ENCODE measurements at places on chromosomes 6 and 20.

DNA sequence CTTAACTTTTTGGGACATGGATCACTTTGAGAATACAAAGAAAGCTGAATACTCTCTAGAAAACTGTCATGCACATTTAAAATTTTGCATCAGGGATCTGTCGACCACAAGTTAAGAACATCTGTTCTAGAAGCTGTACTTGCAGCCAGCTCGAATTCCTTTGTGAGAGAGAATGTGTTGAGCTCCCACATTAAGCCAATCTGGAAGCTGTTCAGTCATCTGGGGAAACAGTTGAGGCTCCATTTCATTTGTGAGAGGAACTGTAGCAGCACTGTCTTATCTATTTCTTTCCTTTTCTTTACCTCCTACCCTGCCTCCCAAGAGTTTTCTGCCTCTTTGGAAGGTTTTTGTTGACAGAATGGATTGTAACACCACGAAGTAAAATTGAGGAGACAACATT, 50.8 kb downstream of the KAT14 start:
- DNase-seq, result no peak

DNA sequence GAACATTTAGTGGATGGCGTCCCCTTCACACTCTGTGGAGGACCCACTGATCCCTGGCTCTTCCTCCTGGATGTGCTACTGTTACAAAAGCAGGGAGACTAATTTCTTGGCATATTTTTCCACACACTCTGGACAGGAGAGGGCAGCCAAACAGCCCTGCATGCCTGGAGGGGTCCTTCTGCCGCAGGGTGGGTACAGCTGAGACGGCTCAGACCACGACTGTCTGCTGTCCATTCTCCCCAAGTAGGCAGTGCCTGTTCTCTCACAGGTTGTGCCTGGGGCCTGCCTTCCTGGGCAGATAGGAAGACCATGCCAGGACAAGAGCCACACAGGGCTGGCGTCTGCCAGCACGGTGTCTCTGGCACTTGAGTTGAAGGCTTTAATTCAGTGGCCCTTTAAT, 260.1 kb downstream of the FOXC1 start:
- no peak for DNase-seq

GRCh38 chr20:62805155-62805710, 598 bp downstream of the OGFR start:
- DNase-seq, result peak; percentile 52

- DNase-seq, result no peak
Measured at GRCh38 chr20:19998990-19999705, 18.0 kb upstream of the NAA20 start.

GRCh38 chr20:3908667-3909066, 19.5 kb downstream of the PANK2 start:
- no peak for DNase-seq

- DNase-seq, result no peak
Measured at GRCh38 chr6:127457456-127458064, 1.6 kb downstream of the KIAA0408 start.

DNA sequence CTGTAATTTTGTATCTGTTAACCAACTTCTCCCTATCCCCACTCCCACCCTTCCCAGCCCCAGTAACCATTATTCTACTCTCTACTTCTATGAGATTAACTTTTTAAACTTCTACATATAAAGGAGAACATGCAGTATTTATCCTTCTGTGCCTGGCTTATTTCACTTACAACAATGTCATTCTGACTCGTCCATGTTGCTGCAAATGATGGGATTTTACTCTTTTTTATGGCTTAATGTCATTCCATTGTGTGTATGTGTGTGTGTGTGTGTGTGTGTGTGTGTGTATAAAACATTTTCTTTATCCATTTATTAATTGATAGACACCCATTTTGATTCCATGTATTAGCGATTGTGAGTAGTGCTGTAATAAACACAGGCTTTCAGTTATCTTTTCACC, 76.1 kb downstream of the COL19A1 start:
- no peak for DNase-seq

- DNase-seq, result peak; percentile 23
Measured at GRCh38 chr6:160534050-160534696, 129.9 kb downstream of the LPA start.

DNA sequence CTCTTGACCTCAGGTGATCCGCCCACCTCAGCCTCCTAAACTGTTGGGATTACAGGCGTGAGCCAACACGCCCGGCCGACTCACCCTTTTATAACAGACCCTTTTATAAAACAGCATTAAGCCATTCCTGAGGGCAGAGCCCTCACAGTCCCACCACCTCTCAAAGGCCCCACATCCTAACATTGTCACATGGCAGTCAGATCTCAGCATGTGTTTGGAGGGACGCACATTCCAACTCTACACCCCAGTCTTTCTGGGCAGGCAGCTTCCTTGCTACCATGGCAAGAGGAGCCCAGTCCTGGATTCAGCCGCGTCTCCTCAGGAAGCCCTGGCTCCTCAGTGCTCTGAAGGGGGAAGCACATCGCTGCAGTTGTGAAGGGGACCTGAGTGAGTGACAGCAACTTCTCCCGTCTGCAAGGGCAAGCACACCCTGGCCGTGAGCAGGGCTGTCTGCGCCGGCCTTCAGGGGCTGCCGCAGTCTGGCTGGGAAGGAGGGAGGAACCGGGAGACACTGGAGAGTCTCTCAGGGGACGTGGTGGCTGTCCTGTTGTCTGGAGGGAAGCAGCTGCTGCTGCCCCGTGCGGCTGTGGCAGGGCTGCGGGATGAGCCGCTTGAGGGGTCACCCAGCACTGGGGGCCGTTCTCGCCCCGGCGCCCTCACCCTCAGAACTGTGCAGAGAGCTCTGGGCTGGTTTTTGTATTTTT, 15.9 kb downstream of the OSBPL2 start:
- no peak for DNase-seq

DNA sequence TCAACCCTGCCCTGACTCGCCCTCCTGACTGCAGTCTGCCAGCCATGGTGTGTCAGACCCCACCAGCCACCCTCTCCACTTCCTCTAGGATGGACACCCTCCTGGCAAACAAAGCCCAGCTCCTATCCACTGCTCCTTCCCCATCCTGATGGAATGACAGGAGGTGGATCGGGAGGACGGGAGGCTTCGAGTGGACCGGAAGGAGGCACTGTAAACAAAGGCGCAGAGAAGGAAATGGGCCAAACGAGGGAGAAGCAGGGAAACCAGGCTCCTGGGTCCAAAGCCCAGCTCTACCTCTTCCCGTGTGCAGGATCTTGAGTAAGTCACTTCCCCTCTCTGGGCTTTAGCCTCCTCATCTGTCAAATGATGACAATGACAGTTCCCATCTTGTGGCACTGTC, 40.2 kb downstream of the BPIFB1 start:
- DNase-seq, result no peak

DNA sequence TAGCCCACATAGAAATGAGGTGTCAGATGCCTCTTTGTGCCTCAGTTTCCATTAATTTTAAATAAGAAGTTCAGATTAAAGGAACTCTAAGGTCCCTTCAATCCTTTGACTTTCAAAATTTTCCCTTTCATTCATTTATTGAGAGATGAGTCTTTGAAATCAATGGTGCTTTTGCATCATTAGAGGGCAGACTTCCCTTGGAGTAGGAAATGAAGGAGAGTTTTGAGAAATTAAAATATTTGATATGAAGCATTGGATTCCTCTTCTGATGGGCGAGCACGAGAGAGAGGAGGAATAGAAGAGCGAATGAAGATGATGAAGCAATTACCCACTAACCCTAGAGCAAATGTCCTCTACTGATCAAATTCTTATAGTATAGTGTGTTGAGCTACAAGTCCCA, 105.7 kb downstream of the EDN1 start:
- DNase-seq, result no peak

DNA sequence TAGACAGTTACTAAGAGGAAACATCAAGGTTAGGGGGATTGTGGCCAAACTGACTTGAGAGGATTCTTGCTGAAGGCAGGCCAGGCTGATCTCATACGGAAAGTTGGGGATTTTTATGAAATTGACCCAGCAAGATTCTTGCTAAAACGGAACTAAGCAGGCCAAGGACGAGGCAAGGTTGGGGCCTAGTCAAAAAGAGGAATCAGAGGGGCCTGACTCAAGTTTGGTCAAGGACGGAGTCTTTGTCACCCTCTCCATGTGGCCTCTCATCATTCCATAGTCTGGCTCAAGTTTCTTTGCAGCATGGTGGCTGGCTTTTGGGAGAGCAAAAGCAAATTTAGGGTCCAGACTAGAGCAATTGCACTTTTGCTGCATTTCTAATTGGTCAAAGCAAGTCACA, 7.9 kb upstream of the HECA start:
- no peak for DNase-seq

- DNase-seq, result no peak
Measured at GRCh38 chr20:9867196-9867980, 28.5 kb upstream of the PAK5 start.

DNA sequence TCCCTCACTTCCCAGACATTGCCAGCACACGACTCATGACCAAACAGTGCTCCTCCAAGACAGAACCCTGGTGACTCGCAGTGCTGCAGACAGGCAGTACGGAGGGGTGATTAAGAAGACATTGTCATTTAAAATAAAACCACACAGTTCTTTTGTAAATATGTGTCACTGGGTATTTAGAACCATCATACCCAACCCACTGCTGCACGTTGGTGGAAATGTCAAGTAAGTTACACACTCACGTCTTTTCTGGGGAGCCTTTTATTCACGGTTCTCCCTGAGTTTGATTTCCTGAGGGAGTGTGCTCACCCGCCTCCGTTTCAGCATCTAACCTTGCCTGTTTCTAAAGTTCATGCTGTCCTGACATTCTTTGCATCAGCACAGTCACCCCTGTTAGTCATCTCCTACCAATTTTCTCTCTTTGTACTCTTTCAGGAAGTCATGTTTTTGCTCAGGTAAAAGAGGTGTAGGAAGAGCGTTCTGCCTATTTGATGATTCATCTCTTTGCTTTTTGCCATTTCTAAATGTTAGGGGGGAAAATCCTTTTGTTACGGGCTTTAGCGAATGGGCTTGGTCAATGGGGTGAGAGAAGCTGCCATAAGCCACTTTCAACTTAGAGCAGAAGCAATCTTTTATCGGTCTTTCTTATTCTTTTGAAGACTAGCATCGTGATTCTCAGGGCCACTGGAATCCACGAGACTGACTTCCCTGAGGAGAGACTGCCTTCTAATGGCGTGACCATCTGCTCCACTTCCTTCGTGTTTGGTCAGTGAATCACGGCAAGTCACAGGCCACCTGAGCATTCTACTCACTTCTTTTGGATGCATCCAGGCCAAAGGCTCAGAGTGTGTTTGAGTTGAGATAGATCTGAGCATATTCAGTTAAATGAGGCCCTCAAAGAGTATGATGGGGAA, 512.8 kb upstream of the JARID2 start:
- peak; percentile 39 for DNase-seq

DNA sequence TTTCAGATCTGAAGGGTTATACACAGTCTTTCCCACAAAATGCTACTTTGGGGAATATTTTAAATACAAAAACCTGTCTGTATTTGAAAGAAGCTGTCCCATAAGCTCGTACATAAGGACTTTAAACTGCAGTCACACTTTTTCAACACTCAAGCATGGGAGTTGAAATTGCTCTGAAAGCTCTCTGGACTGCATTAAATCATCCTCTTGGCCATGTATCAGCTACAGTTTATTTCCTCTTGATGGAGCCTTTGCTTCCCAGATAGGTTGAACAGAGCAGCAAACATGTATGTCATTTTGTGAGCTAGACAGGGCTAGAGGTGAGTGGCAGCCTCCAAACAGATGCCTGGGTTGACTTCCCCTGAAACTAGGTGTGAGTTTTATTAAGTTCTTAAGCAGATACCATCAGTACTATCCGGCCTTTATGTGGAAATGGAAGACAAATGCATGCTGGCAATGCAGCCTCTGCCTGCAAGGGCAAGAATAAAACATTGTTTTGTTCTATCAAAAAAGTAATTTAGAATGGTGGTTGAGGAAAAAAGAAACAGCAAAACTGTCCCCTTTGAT, 105.9 kb upstream of the ENPP5 start:
- DNase-seq, result no peak

DNA sequence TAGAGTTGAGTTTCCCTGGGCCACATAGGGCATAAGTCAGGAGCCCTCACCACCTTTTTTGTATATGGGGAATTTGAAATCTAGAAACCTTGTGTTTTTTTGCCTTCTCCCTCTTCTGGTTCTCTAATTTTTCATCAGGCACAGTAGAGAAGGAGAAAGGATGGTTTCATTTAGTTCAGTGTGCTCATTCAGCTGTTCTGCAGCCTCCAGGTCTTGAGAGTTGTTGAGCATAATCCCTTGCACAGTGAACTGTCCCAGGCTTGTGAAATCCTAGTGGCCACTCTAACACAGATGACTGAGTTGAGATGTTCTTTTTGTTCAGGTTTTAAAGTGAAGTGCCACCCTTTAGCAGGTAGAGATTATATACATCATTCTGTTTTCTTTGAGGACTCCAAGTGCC, 183.5 kb downstream of the CDKAL1 start:
- DNase-seq, result no peak

- DNase-seq, result no peak
Measured at GRCh38 chr6:44253307-44254101, 3.8 kb downstream of the SLC35B2 start.

DNA sequence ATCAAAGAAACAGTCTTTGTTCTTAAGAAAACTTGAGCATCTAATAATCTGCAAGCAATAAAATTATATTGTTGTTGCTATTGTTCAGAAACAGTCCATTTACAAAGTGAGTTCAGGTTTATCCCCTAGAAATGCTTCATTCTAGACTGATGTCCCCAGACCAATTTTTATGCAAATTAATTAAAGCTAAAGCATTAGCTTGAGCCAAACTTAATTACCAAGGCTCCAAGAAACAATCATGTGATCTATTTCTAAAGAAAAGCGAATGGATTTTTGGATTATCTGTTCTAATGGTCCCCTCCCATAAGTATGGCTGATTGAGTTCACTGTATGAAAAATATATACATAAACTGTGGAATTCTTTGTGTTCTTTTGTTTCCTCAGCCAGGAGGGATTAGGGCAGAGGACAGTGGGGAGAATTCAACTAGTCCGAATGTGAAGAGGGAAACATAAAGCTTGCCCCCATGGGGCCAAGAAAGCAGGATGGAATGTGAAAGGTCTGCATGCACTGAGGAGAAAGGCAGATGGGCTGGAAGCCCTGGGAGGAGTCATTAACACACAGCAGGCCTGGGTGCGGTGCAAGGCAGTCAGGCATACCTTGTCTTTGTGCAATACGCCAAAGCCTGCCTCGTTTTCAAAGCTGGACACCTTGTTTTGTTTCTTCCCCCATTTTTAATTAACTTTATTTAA, 597.1 kb downstream of the KIF16B start:
- DNase-seq, result no peak

- DNase-seq, result no peak
Measured at GRCh38 chr6:39520916-39521315, 198.4 kb upstream of the KCNK16 start.

- no peak for DNase-seq
Measured at GRCh38 chr6:121963826-121964225, 435.6 kb upstream of the HSF2 start.
